NAMALWA (cell line): ENCODE measurements at places on chromosomes 5 and 9.
A peak's percentile ranks its signal among the peaks of the same experiment; 100 is the strongest.

DNA sequence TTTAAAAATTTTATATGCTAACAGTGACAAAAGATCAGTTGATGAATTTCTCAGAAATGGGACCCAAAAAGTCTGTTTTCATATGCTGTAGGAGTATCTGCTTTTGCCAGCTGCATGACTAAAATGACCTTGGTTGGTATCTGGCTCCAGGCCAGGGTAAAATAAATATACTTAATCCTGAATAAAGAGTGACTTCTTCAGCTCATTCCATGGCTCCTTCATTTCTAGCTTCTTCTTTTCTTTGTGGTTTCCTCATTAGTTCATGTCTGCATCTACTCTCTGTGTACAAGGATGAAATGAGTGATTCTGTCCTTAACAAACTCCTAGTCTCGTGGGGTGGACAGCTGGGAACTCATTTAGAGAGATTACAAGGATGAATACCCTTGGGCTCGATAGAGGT is 36.0 kb downstream of the RCL1 start:
- no peak for DNase-seq

DNA sequence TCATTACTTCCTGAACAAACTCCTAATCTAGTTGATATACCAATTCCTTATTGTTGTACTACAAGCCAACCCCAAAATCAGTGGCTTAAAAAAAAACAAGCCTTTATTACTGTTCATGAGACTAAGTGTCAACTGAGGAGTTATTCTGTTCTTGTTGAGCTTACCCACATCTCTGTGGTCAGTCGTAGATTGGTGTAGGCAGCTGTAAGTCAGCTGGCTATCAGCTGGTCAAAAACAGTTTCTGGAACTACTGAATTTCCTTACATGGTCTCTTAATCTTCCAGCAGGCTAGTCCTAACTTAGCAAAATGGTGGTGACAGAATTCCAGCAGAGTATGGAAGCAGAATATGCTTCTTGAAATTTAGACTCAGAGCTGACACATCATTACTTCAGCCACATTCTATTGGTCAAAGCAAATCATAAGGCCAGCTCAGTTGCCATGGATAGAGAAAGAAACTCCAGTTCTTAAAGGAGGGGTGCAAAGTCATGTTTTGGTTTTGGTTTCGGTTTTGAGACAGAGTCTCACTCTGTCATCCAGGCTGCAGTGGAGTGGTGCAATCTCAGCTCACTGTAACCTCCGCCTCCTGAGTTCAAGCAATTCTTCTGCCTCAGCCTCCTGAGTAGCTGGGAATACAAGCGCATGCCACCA is 386.1 kb upstream of the MPDZ start:
- peak; percentile 4 for DNase-seq

DNA sequence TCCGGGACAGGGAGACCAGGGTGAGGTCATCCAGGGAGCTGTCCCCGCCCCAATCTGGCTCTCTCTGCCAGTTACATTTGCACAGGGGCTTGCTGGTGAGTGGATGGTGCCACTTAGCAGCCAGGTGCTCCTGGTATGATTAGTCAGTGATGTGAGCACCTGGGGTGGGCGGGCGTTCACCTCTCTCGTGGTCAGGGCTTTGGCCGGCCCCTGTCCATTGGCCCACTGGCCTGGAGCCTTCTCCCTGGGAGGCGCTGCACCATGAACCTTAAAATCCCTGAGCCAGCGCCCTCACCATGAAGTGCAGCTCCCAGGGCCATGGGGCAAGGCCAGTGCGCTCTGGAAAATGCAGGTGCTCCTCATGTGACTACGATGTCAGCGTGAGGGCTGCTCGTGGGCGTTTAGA is 2.0 kb downstream of the NKD2 start:
- no peak for DNase-seq

DNA sequence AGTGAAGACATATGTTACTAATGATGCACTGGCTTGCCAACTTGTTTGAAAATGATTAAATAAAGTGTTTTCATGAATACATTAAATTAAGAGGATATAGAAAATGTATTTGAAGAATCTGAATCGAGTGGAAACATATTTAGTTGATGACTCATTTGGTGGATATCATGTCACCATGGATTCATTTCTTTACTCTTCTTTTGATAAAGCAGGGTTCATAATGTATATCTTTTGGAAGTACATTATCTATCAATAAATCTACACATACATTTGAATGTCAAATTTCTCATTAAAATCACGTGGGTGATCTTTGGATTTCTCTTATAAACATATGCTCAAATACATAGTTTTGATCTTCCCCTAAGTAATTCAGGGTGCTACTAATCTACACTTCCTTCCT is 1148.1 kb upstream of the ACO1 start:
- DNase-seq, result no peak

DNA sequence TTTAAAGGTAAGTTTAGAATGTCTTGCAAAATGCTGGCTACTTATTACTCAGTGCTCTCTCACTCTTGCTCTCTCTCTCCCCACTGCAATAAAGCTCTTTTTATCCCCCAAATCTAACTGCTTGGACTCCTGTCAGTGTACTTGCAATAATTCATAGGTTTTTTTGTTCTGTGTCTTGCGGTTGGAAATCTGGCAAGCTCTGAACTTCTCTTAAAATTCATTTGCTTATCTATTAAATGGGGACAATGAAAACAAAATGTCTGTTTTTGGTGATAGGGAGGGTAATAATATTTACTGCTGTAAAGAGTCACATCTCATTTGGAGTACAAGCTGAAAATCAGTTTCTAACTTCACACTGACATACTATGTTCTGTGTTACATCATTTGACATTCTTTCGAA is 18.7 kb upstream of the OR13D1 start:
- DNase-seq, result no peak

DNA sequence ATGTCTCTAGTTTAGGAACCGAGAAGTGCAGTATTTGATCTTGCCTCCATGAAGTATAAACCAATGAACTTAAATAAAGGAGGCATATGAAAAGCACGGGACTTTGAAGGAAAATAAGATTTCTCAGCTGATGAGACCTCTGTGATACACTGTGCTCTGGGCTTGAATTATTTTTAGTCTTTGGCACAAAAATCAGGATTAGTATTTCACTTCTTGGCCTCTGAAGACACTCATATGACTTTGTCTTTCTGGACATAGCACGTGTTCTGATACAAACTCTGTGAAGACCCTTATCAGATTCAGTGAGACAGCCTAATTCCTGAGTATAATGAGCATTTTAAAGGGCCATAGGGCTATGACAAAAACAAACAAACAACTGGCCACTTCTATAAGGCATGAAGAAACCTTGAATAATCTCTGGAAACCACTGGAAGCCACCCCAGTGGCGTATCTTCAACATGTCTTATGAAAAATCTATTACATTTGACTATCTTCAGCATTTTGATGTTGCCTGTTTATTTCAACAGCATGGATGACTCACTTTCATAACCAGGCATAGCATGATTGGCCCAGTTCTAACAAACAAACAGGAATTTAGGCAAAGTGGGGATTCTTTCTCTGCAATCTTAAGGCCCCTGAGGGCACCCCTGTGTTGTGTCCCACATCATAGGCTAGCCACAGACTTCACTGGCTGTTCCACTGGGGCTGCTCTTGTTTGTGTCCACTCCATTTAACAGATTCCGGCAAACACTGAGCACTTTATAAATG is 90.3 kb upstream of the ZNF462 start:
- no peak for DNase-seq

DNA sequence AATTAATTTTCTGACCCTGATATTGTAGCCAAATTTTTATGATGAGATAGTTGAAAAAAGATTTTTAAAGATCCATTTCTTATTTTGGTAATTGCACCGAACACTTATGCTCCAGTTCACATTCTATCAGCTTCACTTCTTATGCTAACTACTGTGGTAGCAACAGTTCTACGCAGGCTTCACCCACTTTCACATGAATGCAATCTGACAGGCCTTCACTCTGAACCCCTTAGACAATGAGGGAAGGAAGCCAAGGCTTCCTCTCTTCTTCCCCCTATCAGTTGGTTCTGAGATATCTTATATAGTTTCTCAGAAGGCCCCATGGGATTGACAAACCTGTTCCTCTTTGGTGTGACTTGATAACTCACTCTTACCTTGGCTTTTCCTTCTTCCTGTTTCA is 185.8 kb downstream of the CETN3 start:
- DNase-seq, result no peak

- DNase-seq, result peak; percentile 31
These were observed 3.1 kb downstream of the IER5L start for GRCh38 chr9:129174724-129175514.

DNA sequence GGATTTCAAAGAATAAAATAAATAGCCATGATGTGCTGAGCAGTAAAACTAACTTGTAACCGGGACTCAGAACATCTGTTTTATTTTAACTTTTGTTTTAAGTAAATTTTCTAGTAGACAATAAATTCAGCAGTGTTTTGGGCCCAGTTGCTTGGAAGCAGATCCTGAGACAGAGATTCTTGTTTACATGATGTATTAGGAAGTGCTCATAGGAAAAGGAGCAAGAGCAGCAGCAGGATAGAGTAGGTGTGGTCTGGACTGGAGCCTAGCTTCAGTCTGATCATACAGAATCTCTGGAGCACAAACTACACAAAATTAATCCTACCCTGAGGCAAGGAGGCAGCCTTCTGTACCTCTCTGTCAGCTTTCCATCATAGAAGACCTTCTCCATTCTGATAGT is 139.2 kb upstream of the CCNH start:
- DNase-seq, result no peak
